ENCODE measurements at places on chromosomes 7 and 10. TPM values are rescaled to one million over a fixed set of nuclear protein-coding genes. Genes with fewer than 3 reads are reported as not detected.

Gene CRHR2
- not detected for total RNA-seq

Gene FUOM
- 12.8 TPM for total RNA-seq

Gene NEBL
- total RNA-seq = under 0.01 TPM

Gene COX15
- 33.3 TPM for total RNA-seq

Gene CALHM2
- total RNA-seq = 12.1 TPM

Gene ACTR3C
- total RNA-seq = 1.2 TPM

Gene KIF20B
- total RNA-seq = 3.6 TPM

Gene CDNF
- total RNA-seq = 0.51 TPM

Gene CACUL1
- 33.9 TPM for total RNA-seq

Gene MGAM2
- total RNA-seq = not detected

Gene NUTM2E
- not detected for total RNA-seq

Gene PPP1R9A
- total RNA-seq = 0.51 TPM

Gene MSMB
- total RNA-seq = not detected

All from smooth muscle cell of the umbilical artery (primary cell).